ENCODE measurements at places on chromosomes 3 and 15.

DNA sequence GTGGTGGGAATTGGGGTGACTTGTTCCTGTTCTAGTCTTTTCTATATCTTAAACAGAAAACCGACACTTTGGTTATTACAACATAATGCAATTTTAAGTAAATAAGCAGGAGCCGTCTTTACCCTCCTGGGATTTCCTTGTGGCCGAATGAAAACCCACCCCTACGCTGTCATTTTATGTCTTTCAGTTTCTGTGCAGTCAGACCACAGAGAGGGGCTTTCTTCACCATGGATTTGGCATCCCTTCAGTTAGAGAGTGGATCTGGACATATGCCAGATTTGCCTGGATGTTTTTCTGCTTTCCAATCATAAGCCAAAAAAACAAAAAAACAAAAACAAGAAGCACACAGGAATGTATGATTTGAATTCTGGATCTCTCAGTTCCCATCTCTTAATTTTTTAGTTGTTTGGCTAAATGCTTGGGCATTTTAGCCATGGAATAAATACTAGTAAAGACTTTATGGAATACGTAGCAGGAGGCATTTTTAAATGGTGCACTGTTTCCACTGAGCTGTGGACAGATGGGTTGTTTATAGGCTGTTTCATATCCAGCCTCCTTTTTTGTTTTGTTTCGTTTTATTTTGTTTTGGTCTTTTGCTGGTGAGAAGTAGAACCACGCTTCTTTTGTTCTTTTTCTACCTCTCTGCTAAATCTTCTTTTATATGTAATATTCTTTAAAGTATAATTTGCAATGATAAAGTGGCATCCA, 272.9 kb downstream of the FEZF2 start:
- no peak for DNase-seq

GRCh38 chr3:24128199-24129005, 183.3 kb downstream of the NR1D2 start:
- DNase-seq = no peak

GRCh38 chr3:197135212-197135611, 105.6 kb upstream of the MELTF start:
- DNase-seq = no peak

DNA sequence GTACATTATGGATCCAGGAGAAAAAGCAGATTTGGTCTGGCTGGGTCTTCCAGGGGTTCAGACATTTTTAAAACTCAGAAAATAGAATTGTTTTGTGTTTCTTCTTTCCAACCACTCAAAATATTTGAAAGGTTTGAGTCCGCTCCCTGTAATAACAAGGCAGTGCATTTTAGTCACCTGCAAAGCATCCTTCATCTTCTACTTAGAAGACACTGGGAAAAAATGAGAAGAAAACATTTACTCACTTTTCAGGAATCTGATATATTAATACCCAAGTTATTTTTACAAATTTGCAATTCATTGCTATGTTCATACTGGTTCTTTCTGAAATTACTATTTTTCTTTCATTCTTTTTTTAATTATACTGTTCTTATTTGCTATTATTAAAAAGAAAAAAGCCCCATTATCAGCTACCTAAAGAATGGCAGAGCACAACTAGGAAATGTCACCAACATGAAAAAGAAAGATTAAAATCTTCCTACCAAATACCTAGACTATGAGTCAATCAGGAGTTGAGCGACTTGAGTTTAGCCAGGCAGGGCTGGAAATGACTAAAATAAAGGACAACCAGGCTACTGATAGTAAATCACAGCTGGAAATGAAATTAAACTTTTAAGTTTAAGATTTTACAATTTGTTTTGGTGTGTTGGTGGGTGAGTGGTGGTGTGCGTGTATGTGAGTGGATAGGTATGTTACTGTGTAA, 280.3 kb upstream of the THBS1 start:
- no peak for DNase-seq

Measured in left renal cortex interstitium (tissue), 4 donors.